ENCODE measurements at places on chromosomes 13 and 19. TPM values are rescaled to one million over a fixed set of nuclear protein-coding genes. Genes with fewer than 3 reads are reported as not detected.

The KLK11 gene
- total RNA-seq = not detected

The KIR2DL1 gene
- total RNA-seq = not detected

The UBE2L5 gene
- total RNA-seq = not detected

The PROZ gene
- total RNA-seq = not detected

The CKM gene
- total RNA-seq = not detected

The FGF22 gene
- not detected for total RNA-seq

All from myometrial cell (primary cell).